ENCODE measurements at places on chromosomes 6 and 20. TPM values are rescaled to one million over a fixed set of nuclear protein-coding genes. Genes with fewer than 3 reads are reported as not detected.

DNA sequence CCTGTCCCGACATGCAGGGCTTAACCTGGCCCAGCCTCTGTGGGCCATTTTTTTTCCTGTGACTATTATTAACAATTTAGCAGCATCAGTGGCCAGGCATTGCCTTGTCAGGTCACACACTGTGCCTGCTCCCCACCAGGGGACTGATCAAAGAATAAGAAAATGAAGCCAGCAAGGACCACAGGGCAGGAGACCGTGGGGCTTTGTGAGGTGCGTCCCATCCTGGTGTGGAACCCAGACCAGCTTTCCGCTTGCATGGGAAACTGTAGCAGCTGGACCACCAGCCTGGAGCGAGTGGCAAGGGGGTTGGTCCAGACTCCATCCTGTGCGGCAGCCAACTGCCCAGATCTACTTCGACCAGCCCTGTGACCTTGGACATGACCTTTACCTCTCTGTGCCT lies 218.3 kb downstream of the ANKRD60 start:
- H3K27ac ChIP-seq, result no peak overlapping the region
- no peak for DNase-seq
- no peaks in the 10 kb centered on the region for H3K4me1 ChIP-seq

Gene BMP7
- 8.4 TPM for total RNA-seq

- H3K27ac ChIP-seq, result no peak overlapping the region
- no peak overlapping the region for H3K4me3 ChIP-seq
- peaks cover 27% of the 10 kb centered on the region for H3K36me3 ChIP-seq
- no peak for DNase-seq
Observed at GRCh38 chr6:20577173-20577688, 43.0 kb downstream of the CDKAL1 start.

DNA sequence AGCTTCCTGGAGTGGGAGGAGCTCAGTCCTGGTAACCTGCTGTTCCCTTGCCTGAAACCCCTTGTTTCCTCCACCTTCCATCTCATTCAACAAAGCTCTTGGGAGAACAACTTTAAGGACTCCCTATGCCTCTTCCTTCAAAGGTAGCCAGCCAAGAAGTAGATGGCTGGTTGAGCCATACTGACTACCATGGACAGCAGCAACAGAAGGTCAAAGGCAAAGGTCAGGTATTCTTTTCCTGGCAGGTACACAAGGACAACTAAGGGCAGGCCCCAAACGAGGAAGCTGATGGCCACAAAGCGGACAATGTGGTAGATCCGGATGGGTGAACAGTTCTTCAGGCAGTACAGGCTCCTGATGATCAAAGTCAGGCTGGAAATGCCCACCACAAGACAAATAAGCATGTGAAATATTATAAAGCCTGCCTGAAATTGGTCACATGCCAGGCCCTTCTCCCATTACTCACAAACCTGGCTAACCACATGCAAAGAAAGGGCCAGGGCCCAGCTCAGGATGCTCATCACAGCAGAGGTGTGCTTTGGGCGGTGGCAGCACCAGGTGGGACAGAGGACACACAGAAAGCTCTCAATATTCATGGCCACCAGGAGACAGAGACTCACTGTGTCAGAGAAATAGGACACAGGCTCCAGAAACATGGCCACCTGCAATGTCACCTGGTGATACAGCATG lies 21.7 kb downstream of the UBD start:
- H3K4me1 ChIP-seq, result no peaks in the 10 kb centered on the region
- no peak for DNase-seq

DNA sequence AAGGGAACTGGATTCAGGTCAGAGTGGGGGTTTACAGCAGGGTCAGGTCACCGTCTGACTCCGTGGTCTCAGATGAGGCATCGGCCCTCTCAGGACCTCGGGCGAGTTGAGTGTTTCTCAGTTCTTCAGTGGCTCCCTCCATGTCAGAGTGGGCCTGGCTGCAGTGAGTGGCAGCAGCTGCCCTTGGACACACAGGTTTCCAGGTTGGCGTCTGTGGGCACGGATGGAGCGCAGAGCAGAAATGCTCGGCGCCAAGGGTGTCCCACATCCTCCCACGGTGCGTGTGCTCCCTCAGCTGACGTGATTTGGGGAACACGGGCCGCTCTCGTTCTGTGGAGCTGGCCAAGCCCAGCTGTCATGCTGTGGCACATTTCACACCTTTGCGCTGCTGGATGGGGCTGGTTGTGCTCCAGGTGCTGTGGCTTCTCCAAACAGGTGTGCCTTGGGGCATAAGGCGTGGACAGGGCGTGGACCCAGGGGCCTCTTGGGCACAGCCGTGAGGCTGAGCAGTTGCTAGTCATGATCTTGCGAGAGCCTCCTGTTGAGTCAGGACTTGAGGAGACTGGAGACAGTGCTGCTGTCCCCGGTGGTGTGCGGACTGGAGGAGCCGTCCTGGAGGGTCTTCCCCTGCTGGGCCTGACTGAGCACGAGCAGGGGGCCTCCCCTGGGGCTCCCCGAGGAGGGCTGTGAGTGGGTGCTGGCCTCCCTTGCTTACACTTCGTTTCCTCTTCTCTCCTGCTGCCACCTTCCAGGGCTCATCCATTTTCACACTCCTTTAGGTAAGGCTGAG lies 9.5 kb upstream of the DNAJC5 start:
- H3K27me3 ChIP-seq, result no peaks in the 10 kb centered on the region
- peaks cover 100% of the 10 kb centered on the region for H3K36me3 ChIP-seq
- DNase-seq, result no peak
- no peak overlapping the region for H3K4me3 ChIP-seq
- no peaks in the 10 kb centered on the region for H3K4me1 ChIP-seq

DNA sequence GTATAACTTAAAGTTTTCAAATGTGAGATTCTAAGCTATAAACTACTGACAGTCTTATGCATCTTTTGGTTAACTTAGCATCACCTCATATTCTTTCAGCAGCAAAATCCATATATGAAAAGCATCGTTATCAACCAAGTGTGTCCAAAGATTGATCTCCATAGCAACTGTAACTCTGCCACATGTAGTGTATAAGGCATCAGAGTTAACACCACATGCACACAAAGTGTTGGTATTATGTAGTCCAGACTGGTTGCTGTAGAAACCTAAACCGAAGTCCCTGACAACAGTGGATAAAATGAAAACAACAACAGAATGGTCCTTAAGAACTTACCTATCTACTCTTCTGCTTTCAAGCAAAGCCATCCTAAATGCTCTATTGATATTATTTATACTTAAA lies 39.6 kb downstream of the PDSS2 start:
- no peaks in the 10 kb centered on the region for H3K27me3 ChIP-seq
- H3K4me3 ChIP-seq, result no peak overlapping the region
- H3K36me3 ChIP-seq, result no peaks in the 10 kb centered on the region
- H3K27ac ChIP-seq, result no peak overlapping the region
- DNase-seq, result no peak
- peaks cover 5% of the 10 kb centered on the region for H3K4me1 ChIP-seq

DNA sequence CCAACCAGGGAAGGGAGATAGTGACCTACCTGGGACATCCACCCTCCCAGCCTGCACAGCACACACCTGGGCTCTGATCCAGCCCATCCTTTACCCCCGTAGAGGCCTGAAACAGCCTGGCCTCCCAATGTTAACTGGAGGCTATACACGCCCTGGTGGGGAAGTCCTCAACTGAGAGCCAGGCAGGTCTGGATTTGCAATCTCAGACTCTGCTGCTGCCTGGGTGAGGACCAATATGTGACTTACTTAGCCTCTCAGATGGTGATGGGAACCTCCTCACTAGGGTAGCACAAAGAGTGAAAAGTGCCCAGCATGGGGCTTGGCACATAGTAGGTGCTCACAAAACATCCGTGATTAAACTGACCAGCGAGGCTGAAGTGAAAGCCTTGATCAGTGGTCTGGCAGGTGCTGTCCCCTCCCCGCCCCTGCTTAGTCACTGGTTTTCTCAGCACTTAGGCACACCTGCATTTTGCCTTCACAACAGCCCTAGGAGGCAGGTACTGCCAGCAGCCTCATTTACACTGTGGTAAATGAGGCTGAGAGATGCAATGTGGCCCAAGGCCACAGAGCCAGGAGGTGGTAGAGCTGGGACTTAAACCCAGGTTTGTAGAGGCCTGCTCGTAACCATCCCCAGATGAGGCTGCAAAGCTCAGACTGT lies 12.4 kb downstream of the PEDS1 start:
- peaks cover 54% of the 10 kb centered on the region for H3K4me1 ChIP-seq
- no peak overlapping the region for H3K27ac ChIP-seq

DNA sequence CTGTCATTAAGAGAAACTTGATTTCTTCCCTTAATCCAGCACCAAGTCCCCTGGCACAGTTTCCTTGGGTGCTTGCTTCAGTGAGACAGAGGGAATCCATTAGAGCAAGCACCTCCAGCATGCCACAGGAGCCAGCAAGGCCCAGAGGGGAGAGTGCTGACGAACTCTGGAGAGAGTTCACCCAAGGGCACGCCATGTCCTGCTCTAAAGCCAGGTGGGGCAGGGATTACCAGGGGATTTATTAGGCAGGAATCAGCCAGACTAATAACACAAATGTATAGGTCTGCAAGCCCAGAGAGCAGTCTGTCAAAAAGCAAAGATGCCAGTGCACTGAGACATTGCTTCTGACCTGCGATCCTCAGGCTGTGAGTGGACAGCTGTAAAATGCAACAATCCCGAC lies 155.4 kb upstream of the SYNDIG1 start:
- H3K4me3 ChIP-seq, result no peak overlapping the region
- H3K27me3 ChIP-seq, result no peaks in the 10 kb centered on the region
- H3K27ac ChIP-seq, result no peak overlapping the region
- DNase-seq, result no peak

DNA sequence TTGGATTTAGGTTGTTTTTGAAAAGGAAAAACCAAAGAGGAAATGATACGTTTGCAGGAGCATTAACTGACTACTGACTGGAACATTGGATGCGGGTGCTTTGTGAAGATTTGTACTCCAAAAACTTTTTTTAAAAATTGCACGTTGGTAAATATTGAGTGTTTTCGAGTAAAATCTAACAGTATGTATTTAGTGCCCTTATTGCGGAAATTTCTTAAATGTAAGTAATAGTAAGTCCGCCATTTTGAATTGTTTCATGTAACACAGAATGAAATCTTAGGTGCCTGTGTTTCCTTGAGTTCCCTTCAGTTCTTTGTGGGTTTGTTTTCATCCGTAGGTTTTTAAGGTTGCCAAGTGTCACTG lies 15.2 kb upstream of the LIN28B start:
- no peak overlapping the region for H3K4me3 ChIP-seq
- H3K36me3 ChIP-seq, result no peaks in the 10 kb centered on the region
- no peak overlapping the region for H3K27ac ChIP-seq
- no peak for DNase-seq
- H3K27me3 ChIP-seq, result peaks cover 97% of the 10 kb centered on the region

- H3K4me1 ChIP-seq, result peaks cover 14% of the 10 kb centered on the region
- peaks cover 62% of the 10 kb centered on the region for H3K27me3 ChIP-seq
- H3K27ac ChIP-seq, result no peak overlapping the region
- no peak overlapping the region for H3K4me3 ChIP-seq
- peaks cover 15% of the 10 kb centered on the region for H3K36me3 ChIP-seq
Observed at GRCh38 chr20:62969179-62969760, 16.8 kb downstream of the SLC17A9 start.

Gene FAM217B
- total RNA-seq, result 11.6 TPM

DNA sequence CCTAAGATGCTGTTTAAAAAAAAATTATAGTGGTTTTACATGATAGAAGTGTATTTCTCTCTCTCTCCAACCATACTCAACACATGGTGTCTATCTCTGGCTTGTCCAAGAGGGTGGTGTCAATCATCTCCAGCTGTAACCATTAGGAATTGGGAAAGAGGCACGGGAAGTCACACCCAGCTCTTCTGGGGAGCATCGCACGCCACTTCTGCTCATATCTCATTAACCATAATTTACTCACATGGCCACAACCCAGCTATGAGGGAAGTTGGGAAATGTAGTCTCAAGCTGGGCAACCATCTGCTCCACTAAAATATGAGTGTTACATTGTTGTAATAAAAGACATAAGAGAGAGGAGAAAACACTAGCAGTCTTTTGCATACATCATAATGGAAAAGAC lies 30.4 kb upstream of the TSHZ2 start:
- H3K27ac ChIP-seq, result no peak overlapping the region
- H3K27me3 ChIP-seq, result no peaks in the 10 kb centered on the region
- DNase-seq, result no peak
- no peaks in the 10 kb centered on the region for H3K36me3 ChIP-seq
- no peaks in the 10 kb centered on the region for H3K4me1 ChIP-seq
- no peak overlapping the region for H3K4me3 ChIP-seq

DNA sequence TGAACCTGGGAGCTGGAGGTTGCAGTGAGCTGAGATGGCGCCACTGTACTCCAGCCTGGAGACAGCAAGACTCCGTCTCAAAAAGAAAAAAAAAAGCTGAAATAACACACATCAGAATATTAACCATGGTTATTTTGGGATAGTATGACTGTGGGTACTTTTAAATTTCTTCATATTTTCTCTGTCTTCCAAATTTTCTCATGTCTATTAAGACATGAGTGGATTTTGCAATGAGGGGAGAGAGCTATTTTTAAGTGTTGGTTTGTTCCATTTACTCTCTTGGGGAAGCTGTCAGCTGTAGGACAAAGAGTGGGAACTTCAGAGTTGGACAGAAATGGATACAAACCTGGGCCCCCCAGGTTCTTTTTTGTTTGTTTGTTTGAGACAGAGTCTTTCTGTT lies 10.3 kb downstream of the ADISSP start:
- no peaks in the 10 kb centered on the region for H3K27me3 ChIP-seq
- H3K36me3 ChIP-seq, result peaks cover 17% of the 10 kb centered on the region
- H3K4me1 ChIP-seq, result peaks cover 52% of the 10 kb centered on the region
- no peak overlapping the region for H3K4me3 ChIP-seq

Gene PSORS1C1
- total RNA-seq, result 2.7 TPM

DNA sequence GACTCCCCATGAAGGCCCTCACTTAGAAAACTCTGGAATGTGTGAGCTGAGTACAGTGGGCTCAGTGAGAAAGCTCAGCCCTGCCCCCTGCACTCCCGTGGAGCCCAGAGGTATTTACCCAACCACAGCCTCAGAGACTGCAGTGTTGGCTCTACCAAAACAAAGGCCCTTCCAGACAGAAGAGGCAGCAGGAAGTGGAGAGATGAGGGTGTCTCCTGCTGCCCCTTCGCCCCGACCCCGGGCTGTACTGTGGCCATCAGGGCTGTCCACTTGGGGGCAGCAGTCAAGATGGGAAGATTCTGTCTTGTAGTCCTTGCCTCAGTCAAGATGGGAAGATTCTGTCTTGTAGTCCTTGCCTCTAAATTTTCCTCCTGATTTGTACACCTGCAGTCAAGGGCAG lies 341.3 kb downstream of the TAF4 start:
- no peak overlapping the region for H3K4me3 ChIP-seq
- no peak overlapping the region for H3K27ac ChIP-seq
- DNase-seq, result no peak
